ENCODE measurements at places on chromosomes 6 and 20.

DNA sequence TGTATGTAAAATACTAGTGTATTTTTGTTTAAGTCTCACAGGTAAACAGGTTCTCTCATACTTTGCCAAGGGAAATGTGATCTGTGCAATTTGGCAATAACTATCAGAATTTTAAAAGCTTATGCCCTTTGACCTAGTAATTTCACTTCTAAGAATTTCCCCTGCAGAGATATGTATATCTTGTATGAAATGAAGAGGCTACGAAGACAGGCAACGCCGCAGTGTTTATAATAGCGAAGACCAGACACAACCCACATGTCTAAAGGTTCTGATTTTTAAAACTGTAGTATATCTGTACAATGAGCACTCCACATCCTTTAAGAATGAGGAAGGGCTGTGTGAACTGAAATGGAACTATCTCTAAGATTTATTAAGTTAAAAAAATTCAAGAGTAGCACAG lies 7.5 kb downstream of the TRAF3IP2 start:
- DNase-seq, result no peak

DNA sequence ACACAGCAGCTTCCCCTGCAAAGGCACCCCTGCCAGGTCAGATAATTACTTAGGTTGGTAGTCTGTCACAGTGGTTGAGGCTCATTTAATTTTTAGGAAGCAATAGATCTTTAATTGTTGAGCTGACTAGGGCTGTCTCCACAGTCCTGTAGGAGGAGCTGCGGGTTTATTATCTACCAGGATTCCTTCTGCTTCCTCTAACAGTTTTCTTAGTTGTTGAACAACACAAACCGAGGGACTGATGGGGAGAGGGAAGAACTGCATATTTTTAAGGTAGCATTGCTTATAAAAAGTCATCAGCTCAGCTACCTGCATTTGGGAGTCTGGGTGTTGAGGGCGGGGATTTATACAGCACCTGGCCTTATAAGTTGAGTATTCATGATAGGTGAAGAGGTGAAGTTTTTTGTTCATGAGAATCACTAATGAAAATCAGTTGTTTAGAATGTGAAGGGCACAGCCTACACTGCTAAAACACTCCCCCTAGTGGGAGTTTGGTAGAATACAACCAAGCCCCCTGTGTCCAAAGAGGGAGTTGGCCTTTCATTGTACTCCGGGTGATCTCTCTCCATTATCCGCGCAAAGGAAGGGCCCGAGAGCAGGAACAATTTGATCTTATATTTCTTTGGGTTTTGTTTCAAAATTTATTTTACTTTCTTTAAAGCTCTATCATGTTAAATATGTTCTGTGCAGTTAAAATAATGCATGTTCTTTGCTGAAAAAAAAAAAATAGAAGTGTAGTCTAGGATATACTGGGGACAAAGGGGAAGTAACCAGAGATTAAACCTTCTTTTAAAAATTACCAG lies 69.6 kb downstream of the SSR1 start:
- DNase-seq, result no peak

DNA sequence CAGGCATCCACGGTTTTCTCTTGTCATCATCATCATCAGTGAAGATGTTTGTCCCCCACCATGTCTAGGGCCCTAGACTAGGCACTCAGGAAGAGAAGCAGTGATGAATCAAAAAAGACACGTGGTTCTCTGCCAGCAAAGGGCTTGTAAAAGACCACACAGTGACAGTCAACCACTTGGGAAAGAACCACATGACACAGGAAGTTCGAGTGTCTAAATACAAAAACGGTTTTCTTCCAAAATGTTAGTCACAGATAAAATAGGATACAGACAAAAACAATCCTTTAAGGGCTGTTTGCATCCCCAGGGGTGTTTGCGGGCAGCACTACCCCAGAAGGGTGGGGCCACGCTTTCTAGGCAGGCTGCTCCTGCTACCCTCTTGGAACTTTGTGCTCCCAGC lies 356.8 kb upstream of the AGPAT4 start:
- DNase-seq, result no peak

- no peak for DNase-seq
These were observed 21.7 kb downstream of the GFOD1 start for GRCh38 chr6:13465734-13466133.

GRCh38 chr6:130075879-130076460 lies 57.6 kb downstream of the L3MBTL3 start:
- no peak for DNase-seq

DNA sequence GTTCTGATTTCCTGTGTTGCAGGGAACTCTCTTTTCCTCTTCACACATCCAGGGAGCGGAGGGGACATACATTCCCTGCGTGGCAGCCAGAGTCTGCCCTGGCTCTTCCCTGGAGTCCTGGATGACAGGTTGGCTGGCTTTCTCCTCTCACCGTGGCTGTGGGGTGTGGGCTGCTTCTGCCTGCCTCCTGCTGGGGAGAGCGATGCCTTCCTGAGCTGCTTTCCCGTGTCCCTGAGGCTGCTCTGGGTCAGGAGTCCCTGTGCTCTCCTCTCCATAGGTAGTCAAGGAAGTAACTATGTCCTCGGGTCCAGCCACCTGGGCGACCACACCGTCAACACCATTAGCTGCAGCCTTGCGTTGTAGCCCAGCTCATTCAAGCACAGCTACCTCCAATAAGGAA lies 451.7 kb downstream of the QKI start:
- DNase-seq, result no peak

DNA sequence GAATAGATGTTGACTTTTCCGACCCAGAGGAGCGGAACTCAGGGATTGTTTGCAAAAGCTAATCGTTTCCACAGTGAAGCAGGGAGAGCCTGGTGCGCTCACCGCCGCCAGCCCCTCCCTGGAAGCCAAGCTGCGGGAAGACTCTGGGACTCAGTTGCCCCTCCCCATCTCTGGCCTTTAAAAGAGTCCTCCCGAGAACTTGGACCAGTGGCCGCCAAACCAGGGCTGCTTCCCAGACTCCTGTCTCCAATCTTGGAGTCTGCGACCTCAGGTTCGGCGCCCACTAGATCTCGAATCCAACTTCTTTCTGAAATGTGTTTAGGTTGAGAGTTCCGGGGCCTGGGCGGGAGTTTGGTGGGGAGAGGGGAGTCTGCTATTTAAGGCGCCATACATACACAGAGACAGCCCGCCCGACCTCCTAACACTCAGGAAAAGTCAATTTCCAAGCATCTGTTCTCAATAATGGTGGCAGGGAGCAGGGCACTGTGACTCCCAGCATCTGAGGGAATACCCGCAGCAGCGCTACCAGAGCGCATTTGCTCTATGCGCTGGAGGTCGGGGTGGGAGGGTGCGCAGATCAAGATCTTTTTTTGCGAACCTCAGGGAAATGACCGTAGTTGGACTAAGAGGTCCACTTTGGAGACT lies 800 bp upstream of the GRIK2 start:
- DNase-seq, result no peak

- no peak for DNase-seq
These were observed 18.1 kb downstream of the PMEPA1 start for GRCh38 chr20:57691699-57692098.

GRCh38 chr6:1869308-1869707 lies 259.6 kb downstream of the FOXC1 start:
- DNase-seq, result no peak

DNA sequence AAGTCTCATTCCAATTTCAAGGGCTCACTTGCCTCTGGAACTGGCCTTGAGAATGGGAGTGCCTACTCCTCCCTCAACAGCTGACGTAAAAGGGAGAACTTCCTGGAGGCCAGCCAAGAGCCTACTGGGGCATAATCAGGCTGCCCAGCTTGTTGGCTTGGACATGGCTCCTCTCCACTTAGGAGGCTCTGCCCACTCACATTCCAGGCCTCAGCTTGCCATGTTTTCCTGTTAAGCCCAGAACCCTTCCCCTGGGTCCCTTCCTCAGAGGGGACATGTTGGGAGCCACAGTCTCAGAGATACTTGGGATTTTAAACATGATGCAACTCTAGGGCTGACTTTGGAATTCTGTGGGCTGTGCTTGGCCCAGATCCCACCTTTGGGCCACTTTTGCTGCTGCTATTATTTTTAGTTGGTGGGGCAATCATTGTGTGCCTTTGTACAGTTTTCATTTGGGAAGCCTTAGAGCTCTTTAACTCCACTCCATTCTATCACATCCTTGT lies 31.5 kb upstream of the ADTRP start:
- DNase-seq, result no peak

DNA sequence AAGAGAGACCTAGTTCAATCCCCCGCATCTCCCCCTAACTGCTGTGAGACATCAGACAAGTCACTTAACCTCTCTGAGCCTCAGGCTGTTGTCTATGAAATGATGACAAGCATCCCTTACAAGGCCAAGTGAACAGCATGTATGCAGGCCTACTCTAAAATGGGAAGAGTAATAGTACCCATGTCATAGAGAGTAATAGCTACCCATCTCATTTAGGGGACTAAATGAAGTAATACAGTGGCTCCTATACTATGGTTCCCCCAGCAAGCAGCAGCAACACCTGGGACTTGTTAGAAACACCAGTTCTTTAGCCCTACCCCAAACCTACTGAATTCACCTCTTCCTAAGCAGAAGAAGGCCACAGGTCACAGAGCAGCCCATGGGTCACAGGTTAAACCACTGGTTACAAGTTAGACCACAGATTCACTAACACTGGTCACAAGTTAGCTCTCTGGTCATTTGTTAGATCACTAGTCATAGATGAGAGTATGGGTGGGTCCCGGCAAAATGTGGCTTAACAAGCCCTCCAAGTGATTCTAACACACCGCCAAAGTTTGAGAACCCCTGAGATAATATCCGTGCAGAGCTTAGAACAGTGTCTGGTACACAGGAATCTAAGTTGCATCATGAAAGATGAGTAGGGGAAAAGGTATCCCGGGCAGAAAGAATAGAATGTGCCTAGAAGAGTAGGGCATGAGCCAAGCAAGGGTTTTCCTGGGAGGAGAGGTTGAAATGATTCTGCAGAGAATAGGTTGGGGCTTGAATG lies 1.4 kb downstream of the DEFB124 start:
- no peak for DNase-seq

DNA sequence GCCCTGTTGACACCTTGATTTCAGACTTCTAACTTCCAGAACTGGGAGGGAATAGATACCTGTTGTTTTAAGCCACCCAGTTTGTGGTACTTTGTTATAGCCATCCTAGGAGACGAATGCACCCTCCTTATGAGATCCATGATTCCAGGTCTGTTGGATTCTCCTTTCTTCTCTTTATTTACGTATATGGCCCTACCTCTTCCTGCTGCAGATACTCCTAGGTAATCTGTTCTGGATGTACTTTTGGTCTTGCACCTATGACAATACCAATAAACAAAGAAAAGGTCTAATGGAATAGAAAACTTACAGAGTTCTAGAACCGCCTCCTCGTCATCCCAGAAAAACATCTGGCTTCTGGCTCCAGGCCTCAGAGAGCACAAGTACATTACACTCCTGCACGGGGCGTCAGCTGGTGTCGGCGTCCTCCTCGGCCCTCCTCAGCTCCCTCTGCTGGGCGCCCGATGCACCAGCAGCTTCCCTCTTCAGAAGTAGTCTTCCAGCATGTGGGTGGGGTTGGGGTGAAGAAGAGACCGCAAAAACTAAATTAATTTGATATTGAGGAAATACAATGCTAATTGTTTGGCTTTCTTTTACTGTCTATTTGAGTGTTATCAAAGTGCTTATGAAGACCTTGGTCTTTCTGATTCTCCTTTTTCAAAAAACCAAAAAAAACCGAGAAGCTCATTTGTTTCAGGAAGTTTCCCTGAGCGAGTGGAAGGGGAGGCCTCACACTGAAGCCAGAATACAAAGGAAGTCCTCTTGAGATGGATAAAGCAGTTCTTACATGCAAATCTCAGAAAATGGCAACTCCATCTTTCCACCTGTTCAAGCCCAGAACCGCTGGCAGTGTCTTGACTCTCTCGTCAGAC lies 9.7 kb upstream of the ATXN1 start:
- peak; percentile 51 for DNase-seq

- DNase-seq, result no peak
These were observed 60.9 kb downstream of the GFRAL start for GRCh38 chr6:55388211-55388610.

DNA sequence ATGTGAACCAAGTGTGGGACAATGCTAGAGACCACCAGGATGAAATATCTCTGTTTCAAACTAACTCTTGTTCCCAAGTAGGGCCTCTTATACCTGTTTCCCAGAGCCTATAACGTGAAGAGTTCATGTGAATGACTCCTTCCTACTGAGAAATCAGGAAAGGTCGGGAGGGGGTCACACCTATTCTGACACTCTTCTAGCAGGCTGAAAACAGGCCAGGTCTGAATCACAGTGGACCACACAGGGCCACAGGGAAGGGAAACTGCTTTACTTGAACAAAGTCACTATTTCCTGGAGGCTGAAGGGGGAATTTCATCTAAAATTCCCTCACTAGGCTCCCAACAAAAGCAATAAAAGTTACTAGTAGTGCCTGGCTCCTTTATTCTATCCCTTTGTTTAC lies 88.4 kb upstream of the BMP2 start:
- DNase-seq, result no peak

DNA sequence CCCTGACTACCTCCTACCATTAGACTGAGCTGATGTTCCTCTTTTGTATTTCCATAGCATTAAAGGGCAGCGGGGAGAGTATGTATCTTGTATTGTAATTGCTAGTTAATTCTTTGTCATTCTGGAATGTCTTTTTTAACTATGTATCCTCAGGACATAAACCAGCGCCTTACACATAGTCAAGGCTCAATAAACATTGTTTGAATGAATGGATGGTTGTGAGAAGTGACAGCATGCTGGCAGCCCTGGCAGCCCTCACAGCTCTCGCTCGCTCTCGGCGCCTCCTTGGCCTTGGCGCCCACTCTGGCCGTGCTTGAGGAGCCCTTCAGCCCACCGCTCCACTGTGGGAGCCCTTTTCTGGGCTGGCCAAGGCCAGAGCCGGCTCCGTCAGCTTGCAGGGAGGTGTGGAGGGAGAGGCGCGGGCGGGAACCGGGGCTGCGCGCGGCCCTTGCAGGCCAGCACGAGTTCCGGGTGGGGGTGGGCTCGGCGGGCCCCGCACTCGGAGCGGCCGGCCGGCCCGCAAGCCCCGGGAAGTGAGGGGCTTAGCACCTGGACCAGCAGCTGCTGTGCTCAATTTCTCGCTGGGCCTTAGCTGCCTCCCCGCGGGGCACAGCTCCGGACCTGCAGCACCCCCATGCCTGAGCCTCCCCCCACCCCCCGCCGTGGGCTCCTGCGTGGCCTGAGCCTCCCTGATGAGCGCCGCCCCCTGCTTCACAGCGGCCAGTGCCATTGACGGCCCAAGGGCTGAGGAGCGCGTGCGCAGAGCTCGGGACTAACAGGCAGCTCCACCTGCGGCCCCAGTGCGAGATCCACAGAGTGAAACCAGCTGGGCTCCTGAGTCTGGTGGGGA lies 93.1 kb downstream of the RNF182 start:
- DNase-seq, result no peak

- peak; percentile 8 for DNase-seq
These were observed 637 bp downstream of the ABHD12 start for GRCh38 chr20:25389858-25390537.

GRCh38 chr6:167828325-167828956 lies 1.7 kb downstream of the AFDN start:
- DNase-seq, result no peak

GRCh38 chr6:74415056-74415455 lies 719.1 kb downstream of the CD109 start:
- DNase-seq, result no peak
